ENCODE measurements at places on chromosomes 16 and 17.

- no peak for DNase-seq
Observed at GRCh38 chr17:10798332-10798749, 5.6 kb downstream of the TMEM238L start.

GRCh38 chr16:54116124-54116655, 170.4 kb downstream of the IRX3 start:
- DNase-seq: no peak

GRCh38 chr17:49850772-49851386, 3.0 kb upstream of the TAC4 start:
- DNase-seq: no peak

GRCh38 chr16:17069681-17070080, 401.1 kb downstream of the XYLT1 start:
- no peak for DNase-seq

GRCh38 chr17:37816950-37817349, 72.1 kb upstream of the HNF1B start:
- no peak for DNase-seq

- no peak for DNase-seq
Observed at GRCh38 chr17:14228903-14229302, 7.8 kb downstream of the CDRT15 start.

DNA sequence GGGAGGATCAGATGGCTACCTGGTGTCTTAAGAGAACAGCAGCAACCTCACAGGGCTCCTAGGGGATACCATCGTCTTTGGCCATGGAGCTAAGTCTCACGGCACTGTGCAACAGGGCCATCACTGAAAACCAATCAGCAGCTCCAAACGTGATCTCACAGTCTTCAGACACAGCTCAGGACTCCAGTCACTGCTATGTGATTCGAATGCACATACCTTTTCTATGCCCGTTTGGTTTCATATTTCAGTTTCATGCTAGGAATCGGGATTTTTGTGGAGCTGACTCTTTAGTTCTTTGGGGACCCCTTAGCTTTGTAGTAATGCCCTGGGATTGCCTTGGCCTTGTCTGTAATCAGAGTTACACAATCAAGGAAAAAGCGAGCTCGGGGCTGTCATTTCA, 162.8 kb upstream of the CDH11 start:
- no peak for DNase-seq

DNA sequence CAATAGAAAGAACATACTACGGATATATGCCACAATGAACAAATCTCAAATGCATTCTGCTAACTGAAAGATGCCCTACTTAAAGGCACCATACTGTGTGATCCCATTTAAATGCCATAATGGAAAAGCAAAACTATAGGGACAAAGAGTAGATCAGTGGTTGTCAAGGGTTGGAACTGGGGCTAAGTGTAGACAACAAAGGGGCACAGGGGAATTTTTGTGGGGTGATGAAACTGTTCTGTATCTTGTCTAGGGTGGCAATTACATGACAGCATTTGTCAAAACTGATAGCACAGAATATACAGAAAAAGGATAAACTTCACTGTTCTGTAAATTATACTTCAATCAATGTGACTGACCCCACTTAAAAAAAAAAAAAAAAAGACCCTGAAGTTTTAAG, 17.7 kb downstream of the GFOD2 start:
- no peak for DNase-seq

DNA sequence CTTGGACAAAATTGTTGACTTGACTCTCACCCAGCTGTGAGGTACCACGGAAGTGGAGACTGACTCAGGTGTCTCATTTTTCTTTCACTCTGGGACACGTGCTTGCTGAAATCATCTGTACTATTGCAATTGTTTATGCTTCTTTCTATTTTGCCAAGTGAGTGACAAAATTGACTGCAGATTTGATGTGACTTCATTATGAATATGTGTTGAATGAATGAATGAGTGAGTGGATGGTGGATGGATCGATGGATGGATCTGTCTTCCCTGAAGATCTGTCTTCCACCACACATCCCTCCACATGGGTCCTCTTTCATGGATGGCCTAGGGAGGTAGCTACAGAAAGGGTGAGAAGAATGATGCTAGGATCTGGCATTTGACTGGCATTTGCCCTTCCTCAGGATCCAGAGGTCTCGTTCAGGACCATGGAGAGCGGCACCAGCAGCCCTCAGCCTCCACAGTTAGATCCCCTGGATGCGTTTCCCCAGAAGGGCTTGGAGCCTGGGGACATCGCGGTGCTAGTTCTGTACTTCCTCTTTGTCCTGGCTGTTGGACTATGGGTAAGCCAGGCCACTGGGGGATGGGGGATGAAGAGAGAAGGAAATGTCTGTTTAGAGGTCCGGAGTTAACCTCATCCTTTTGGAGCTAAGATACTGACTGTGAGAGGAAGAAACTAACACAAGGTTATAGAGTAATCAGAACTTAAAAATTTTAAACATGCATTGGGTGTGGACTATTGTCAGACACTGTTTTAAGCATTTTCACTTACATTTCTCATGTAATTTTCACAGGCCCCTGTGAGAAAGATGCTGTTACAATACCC, 12.7 kb downstream of the SLC5A11 start:
- DNase-seq: no peak

DNA sequence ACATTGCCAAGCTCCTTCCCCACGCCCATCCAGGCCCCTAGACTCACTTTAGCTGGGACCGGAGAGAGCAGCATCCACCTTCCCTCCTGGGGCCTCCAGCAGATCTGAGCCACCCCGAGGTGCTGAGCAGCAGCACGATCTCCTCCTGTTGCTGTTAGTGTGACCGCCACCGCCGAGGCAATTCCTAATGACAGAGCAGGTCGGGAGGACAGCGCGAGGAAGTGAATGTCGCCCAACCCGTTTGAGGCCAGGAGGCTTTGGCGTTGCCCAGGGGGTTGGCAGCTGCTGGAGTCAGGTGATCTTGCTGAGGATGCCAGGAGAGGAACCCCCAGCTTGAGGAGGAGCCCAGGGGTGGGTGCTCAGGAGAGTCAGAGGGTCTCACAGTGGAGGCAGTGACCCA, at the start of gene RNF222:
Gene RNF222, minus strand, starts transcription at position 192 of the 400 bp plus-strand sequence. CDS start 4,366 bp downstream, outside the sequence.
- no peak for DNase-seq

DNA sequence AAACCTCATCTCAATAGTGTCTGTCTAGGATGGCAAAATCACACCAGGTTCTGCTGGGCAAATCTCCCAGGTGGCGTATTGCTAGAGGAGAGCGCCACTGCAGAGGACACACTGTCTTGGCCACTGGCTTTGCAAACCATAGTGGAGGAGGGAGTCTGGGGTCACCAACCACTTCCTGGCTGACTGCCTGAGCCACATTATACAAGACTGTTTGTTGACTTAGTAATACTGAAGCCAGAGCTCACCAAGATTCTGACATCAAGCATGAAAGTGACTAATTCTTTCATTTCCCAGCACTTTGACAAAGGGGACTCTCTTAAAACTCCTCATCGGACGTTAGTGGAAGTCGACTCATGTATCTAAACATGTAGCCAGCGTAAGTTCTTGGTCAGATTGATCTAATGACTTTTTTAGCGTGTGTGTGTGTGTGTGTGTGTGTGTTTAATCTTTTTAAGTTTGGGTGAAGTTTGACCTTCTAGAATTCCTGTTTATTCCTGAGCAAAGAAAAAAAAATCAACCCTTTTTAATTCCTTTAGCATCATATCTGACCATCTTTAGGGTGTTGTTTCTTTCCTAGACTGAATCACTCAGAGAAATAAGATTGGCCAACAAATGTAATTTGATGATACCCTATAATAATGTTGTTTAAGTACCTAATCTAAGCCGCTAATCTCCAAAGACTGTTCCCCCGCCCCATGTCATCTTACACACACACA, 13.7 kb downstream of the PITPNC1 start:
- DNase-seq: no peak

DNA sequence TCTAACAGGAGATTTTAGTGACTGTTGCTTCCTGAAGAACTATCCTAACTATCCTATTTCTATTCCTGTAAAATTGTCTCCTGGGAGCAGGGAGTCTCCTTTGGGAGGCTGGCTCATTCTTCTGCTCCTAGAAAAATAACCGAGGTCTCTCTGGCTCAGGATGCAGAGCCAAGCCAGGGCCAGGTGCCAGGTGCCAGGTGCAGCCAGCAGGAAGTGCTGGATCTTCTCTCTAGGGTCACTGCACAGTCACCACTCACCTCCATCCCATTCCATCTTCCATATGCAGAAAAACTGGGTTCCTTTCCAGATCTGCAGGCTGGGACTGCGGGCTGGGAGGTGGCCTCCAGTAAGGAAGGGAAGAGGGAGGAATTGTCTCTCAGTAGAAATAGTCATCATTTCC, 3.8 kb upstream of the TMC7 start:
- DNase-seq: no peak

DNA sequence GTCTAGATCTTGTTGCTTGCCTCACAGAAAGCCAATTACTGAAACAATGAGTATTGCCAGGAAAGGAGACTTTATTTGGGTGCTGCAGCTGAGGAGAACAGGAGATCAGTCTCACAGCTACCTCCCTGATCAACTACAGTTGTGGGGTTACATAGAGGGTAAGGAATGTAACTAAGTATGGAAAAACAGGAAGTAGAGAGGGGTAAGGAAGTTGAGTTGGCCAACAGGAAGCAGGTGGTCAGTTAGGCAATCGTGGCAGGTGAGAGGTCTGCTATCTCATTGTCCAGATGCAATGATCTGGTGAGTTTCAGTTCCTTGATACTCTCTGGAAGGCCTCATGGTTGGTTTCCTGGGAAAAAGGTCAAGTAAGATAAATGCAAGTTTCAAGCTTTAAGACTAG, 333.1 kb upstream of the GOT2 start:
- no peak for DNase-seq

DNA sequence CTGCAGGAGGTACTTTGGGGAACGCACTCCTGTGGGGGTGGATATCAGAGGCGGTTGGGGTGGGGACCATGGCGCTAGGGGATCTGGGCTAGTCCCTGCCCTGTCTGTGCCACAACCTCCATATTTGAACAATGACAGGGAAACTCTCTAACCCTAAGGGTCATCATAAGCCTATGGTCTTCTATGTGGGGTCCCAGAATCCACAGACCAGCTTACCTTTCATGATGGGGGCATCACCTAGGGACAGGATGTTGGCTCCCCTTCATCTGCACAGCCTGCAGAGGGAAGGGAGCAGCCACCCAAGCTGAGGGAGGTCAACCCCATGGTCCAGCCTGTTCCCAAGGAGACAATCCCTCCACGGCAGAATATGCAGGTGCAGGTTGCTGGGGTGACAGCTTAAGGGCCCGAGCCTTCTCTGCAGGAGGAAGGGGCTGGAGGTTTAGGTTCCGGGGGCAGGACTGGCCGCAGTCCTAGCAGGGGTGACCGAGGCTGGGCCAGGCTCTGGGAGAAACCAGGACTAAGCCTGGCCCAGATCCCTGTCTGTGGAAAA, 1.7 kb downstream of the ORAI3 start:
- DNase-seq: no peak

- DNase-seq: no peak
Observed at GRCh38 chr16:23009075-23009474, 140.2 kb downstream of the USP31 start.

DNA sequence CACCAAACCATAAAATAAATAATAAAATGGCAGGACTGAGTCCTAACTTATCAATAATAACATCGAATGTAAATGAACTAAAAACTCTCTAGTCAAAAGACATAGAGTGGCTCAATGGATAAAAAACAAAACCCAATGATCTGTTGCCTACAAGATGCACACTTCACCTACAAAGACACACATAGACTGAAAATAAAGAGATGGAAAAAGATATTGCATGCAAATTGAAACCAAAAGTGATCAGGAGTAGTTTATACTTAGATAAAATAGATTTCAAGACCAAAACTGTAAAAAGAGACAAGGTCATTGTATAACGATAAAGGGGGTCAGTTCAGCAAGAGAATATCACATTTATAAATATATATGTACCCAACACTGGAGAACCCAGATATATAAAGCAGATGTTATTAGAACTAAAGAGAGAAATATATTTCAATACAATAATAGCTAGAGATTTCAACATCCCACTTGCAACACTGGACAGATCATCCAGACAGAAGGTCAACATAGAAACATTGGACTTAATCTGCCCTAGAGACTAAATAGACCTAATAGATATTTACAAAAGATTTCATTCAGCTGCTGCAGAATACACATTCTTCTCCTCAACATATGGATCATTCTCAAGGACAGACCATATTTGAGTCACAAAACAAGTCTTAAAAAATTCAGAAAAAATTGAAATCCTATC, 29.8 kb downstream of the SLC47A2 start:
- DNase-seq: no peak

- no peak for DNase-seq
Observed at GRCh38 chr17:64177311-64178010, 47.5 kb upstream of the ERN1 start.

- DNase-seq: no peak
Observed at GRCh38 chr17:614653-615546, 99.7 kb downstream of the VPS53 start.

DNA sequence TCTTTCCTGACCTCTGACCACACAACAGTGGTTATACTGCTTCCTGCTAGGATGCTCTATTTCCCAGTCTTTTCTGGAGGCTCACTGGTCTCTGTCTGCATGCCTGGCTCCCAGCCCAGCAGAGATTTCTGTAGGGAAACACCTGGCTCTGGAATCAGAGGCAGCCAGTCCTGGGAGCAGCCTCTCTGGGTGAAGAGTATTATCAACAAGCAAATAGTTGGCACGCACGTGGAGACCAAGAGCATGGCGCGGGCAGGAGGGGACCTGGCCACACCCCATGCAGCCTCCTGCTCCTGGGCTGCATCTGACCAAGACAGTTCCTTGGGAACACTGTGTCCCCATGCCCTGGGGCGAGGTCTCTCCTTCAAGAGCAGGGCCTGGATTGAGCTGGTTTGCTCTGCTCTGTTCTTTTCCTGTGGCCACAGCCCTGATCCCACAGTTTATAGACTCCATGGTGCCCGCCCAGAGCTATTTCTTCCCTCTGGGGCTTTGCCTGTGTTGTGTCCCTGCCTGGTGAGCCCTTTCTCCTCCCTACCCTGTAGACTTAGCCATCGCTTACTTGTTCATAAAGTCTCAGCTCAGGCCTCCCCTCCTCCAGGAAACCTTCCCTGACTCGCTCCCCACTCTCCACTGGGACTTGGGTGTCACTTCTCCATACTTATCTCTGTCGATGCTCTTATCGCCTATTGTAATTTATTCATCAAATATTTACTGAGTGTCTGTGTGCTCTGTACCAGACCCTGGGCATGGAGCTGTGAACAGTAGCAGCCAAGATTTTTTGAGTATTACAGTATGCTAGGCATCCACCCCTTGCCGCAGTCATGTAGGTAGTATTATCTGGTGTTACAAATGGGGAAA, 60.6 kb downstream of the SCNN1B start:
- no peak for DNase-seq

GRCh38 chr16:67723151-67723910, 4.2 kb upstream of the GFOD2 start:
- no peak for DNase-seq

DNA sequence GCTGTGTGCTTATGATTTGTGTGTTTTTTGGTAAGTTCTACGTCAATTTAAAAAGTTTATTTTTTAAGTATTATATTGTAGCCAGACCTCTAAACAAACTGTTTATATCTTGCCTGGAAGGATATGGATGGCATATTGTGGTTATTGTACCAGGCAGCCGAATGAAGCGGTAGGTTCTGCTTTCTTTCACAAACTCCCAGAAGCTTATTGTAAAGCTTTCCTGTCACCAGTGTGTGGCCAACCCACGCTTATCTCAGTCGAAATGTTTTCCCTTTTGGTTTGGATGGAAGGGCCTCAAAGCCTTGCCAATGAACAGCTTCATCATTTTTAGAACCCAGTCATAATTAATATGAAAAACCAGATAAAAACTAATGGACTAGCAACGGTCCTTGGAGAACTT, 53.1 kb downstream of the CYB5B start:
- DNase-seq: no peak
